ENCODE measurements at places on chromosomes 1 and 21.

DNA sequence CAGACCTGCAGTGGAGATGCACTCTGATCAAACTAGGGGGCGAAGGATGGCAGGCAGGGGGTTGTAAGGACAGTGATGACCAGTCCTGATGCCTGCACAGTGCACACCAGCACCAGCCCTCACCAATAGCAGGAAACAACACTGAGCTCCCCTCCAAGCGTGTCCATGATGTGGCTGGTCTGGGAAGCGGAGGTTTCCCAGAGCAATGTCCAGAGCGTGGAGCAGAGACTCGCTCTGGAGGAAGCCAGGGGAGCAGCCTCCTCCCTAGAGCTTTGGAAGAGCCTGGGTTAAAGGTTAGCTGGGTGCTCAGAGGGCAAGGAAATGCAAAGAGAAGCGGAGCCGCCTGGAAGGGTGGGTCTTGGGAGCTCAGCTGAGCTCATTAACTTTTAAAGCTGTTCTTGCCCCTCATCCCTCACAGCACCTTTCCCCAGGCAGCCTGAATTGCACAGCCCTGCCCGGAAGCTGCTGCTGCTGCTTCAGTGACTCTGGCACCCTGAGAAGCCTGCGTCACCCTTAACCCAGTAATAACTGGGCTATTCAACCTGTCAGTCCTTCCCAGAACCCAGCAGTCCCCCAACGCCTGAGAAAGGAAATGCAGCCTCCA lies 162.2 kb upstream of the RAB4A start:
- no peak for DNase-seq

DNA sequence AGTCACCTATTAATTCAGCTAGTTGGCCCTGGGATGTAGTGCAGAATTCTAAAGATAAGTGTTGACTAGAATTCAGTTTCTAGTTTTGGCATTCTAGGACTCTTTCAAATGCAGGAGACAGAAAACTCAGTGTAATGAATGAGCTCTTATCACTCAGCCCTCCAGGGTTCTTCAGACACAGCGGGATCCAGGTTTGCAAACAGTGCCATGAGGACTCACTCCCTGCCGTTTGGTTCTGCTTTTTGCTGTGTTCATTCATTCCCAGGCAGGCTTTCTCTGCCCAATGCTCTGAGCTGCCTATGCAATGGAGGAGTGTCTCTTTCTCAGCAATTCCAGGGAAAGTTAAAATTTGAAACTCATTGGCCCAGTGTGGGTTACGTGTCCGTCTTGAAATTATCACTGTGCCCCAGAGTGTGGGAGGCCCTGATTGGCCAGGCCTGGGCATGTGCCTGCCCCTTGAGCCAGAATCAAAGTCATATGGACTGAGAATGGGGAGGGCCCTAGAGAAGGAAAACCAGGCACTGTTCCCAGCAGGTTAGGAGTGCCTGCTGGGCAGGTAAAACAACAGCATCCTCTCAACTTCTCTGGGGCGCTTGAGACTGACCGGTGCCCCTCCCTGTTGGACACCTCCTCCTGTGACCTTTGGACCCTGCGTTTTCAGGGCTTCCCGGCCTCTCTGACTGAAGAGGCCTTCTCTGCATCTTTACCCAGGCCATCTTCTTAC lies 43.4 kb downstream of the TMEM51 start:
- DNase-seq, result no peak

- DNase-seq, result peak; percentile 89
Measured at GRCh38 chr1:158809862-158810261, 21.3 kb upstream of the MNDA start.

DNA sequence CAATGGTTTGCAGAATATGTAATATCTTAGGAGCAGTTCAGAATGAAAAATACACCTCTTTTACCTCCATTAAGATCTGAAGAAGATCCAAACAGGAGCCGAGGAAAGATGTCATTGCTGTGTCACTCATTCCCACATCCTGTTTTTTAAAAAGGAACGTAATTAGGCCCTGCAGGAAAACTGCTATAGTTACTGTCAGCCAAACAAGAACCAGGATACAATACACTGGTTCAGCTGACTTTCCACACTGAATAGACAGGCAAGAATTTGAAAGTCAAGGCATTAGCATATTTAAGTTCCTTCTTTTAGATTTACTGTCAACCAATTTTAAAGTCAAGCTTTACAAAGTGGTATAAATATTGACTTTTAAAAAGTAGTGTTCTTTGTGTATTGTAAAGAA lies 63.8 kb downstream of the IARS2 start:
- DNase-seq, result no peak

DNA sequence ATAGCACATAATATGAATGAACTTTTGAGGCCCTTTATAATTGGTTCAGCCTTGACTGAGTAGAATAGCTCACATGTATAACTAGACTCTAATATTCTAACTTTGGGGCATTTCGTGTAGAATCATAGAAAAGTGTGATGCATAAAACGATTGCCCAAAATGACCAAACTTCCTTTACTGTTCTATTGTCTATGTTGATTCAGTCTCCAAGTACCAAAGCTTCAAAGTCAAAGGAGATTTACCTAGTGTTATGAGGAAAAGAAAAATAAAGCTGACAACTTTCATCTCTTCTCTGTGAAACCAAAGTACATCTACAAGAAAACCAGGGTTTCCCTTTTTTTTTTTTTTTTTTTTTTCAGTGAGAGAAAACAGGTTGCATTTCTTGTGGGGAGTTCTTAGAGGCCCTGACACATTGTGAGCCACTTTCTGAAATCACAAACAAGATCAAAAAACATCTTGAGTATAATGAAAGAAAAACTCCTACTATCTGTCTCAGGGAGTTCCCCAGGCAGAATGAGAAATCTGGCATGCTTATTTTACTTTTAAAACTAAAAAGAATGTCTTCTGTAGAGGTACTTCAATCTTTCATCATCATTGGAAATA lies 183.4 kb downstream of the TNFSF18 start:
- no peak for DNase-seq

- DNase-seq, result no peak
Measured at GRCh38 chr1:209086486-209087192, 496.9 kb upstream of the CAMK1G start.

GRCh38 chr1:101112051-101112780 lies 86.6 kb upstream of the DPH5 start:
- peak; percentile 51 for DNase-seq

GRCh38 chr21:45541221-45542039 lies 810 bp downstream of the SLC19A1 start:
- peak; percentile 37 for DNase-seq

GRCh38 chr1:189616893-189617292 lies 860.8 kb downstream of the BRINP3 start:
- no peak for DNase-seq

DNA sequence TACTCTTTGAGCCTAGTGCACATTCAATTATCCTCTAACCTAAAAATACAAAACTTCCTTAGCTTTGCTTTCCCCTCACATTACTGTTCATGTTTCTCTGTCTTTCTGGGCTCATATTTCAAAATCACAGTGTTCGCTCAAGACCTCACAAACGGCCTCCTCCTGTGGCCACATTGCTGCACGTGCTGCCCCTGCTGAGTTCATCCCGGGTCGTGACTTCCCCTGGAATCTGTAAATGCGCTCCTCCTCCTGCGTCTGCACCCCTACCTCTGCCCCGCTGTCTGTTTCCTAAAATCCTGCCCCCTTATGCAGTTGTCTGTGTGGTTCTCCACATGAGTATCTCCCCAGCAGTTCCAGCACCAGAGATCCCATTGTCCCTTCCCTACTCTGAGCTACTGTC lies 45.5 kb upstream of the RAVER2 start:
- DNase-seq, result no peak

- DNase-seq, result no peak
Measured at GRCh38 chr1:35122311-35122710, 43.1 kb downstream of the ZMYM1 start.

DNA sequence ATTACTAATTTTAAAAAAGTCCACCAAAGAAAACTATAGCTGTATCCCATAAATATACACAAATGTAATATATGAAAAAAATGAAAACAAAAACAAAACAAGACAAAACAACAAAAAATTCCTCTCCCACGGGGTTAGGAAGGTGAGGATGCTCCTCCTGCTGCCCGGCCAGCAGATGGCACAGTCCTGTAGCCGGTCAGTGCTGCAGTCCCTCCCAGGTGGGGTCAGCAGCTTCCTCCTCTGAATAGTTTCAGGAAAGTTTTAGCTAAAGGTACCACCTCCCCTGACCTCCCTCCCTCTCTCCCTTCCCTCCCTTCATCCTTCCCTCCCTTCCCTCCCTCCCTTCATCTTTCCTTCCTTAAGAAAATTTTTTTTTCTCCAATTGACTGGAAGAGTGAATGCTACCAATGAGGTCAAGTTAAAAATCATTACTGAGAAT lies 67.8 kb upstream of the BCL10 start:
- no peak for DNase-seq

GRCh38 chr1:31374511-31375196 lies 1.8 kb upstream of the FABP3 start:
- DNase-seq, result no peak

DNA sequence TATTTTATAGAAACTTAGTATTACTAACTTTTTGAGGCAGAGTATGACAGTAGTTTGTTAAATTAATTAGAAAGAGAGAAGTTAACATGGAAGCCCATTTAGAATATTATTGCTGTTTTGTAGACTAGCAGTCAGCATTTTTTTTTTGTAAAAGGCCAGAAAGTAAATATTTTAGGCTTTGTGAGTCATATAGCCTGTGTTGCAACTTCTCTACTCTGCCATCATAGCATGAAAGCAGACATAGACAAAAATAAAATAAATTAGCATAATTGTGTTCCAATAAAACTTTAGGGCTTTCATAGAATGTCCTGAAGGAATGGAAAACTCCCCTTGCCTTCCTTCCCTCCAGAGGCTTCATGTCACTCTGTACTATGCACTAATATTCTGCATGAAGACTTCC lies 12.3 kb upstream of the RGS4 start:
- no peak for DNase-seq

DNA sequence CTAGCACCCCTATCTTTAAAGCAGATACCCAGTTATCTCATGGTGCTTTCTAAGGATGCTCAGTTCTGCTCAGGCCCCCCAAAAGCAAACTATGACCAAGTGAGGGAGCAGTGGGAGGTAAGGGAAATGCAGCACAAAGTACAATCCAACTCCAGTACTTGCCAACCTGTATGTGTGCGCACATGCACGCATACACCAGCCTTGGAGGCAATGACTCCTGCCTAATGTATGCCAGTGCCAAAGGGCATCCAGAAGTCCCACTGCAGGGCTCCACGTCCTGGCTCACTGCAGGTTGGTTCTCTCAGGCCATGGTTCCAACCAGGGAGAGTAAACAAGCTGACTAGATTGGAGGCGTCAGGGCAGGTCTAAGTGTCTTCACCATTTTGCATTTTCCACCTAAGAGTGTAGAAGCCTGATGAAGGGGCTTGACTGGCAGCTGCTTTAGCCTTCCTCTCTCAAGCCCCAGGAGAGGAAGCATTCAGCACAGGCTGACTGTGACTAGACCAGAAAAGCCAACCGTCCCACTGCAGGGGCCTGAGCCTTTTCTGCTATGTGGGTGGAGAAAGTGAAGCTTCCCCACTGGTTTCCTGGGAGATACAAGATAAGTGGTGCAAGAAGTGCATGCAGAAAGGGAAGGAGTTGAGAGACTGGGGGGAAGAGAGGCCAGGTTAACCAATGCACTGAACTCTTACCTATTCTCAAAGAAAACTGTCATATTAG lies 7.7 kb downstream of the AMIGO1 start:
- peak; percentile 63 for DNase-seq

- no peak for DNase-seq
Measured at GRCh38 chr1:5191470-5191869, 537.1 kb downstream of the AJAP1 start.

- DNase-seq, result no peak
Measured at GRCh38 chr1:236320671-236321070, 38.9 kb upstream of the ERO1B start.

- DNase-seq, result no peak
Measured at GRCh38 chr1:152946248-152946647, 758 bp upstream of the SPRR5 start.

- DNase-seq, result no peak
Measured at GRCh38 chr1:172446547-172446946, 2.7 kb upstream of the PIGC start.

DNA sequence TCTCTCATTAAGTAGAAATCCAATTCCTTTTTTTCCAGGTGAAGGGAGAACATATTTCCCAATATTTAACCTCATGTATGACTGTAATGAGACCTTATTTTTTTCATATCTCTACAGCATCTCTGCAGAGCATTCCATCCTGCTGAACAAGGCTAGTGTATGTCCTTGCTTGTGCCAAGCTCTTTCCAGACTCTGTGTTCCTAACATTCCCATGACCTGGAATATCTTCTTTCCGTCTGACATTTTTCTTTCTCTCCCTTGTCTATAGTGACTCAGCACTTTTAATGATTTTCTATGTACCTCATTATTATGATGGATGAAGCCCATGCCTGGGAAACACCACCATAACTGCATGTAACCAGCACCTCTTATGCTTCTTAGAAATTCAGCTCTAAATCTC lies 278.3 kb upstream of the NRIP1 start:
- no peak for DNase-seq

- DNase-seq, result no peak
Measured at GRCh38 chr1:100746542-100746932, 27.0 kb downstream of the VCAM1 start.

DNA sequence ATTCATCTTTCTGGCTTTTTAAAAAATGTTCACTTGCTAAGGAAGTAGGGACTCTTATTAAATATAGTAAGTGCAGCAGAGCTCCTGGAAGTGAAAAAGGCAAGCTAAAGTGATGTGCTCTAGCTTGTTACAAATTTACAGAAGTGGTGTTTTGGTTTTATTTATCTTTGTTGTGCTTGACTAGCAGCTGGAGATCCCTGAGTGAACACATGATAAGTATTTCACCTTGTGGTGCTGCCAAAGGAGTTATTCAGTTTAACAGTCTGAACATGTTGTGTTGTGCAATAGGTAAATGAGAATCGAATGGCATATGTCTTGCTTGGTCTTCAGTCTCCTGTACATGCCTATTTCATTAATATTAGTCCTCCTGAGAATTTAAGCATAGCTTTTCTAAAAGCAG lies 315.7 kb downstream of the TPR start:
- DNase-seq, result no peak

DNA sequence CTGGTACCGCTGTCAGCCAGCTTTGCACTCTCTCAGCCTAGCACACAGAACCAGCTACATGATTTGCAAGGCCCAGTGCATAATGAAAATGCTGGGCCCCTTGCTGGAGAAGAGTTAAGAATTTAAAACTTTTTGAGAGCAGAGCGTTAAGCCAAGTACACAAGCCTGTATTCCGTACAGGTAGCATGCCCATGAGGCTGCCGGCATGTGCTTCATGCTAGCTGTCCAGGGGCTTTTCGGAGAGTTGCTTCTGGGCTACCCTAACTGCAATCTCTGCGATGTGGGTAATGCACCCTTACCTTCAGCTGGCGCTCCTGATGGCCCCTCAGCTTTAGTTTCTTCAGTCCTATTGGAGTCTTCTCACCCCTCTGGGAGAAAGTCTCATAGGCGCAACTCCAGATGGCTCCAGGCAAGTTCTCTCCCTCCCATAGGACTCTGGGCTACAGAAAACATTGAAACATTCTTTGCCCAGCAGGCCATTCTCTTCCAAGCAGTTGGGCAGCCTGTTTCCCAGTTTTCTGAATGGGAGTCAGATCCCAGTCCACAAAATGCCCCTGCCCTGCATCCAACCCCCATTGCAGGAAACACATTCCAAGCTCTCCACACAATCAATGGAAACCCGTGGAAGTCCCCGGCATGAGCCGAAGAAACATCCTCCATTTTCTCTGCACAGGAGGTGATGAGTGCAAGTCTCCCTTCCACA lies 5.7 kb upstream of the AKT3 start:
- no peak for DNase-seq

GRCh38 chr1:14607295-14607694 lies 8.8 kb downstream of the KAZN start:
- no peak for DNase-seq

- DNase-seq, result no peak
Measured at GRCh38 chr1:57229076-57229475, 194.8 kb downstream of the DAB1 start.
